Aorta (tissue), 5 donors: ENCODE measurements at places on chromosomes 16 and 17. TPM values are rescaled to one million over a fixed set of nuclear protein-coding genes. Genes with fewer than 3 reads are reported as not detected.

DNA sequence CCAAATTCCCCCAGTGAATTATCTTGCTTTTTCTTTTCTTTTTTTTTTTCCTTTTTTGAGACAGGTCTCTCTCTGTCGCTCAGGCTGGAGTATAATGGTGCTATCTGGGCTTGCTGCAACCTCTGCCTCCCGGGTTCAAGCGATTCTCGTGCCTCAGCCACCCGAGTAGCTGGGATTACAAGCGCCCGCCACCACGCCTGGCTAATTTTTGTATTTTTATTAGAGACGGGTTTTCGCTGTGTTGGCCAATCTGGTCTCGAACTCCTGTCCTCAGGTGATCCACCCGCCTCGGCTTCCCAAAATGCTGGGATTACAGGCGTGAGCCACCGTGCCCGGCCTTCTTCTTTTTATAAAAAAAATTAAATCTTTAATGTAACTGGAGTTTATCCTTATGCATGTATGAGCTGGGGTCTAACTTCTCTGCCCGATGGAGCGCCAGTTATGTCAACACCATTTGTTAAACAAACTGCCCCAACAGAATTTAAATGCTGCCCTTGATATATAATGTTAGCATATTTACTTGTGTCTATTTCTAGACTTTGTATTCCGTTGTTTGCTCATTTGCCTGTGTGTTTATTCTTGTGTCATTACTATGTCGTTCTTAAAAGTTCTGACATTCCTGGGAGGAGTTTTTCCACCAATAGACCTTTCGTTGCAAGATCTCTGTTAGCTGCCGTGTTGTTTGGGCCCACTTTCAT, 535 bp upstream of the AURKB start:
- DNase-seq = no peak

GRCh38 chr17:28457890-28458289, 15.6 kb upstream of the SLC13A2 start:
- no peak for DNase-seq

DNA sequence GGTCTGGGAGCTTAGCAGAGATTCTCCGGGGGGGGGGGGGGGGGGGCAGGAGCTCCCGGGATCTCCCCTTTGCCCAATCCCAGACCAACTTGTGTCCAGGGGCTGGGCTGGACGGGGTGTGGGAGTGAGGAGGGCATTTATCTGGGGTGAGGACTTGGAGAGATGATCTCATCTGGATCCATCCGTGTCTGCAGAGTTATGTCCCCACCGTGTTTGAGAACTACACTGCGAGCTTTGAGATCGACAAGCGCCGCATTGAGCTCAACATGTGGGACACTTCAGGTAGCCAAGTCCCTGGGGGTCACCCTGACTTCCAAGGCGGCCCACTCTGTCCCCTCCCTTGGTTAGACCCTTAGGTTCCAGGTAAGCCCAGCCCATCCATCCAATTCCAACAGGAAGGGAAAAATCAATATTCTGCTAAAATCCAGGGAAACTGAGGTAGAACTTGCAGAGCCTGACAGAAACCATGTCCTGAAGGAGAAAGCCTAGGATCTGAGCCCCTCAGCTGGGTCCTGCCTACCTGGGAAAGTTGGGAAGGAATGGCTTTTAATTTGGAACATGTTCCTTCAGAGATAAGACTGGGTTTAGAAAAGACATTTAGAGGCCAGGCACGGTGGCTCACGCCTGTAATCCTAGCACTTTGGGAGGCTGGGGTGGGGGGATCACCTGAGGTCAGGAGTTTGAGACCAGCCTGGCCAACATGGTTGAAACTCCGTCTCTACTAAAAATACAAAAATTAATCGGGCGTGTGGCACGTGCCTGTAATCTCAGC, 921 bp downstream of the RND2 start:
- no peak for DNase-seq

GRCh38 chr16:49463529-49463928, 89.9 kb downstream of the C16orf78 start:
- no peak for DNase-seq

- no peak for DNase-seq
Measured at GRCh38 chr17:14245002-14245401, 8.3 kb upstream of the CDRT15 start.

- DNase-seq = no peak
Measured at GRCh38 chr16:27428026-27428785, 26.2 kb downstream of the IL21R start.

- DNase-seq = no peak
Measured at GRCh38 chr17:8016632-8017424, 14.4 kb downstream of the GUCY2D start.

Gene SOX15
- polyA plus RNA-seq = 2.8 TPM

Gene CRISPLD2
- 33.3 TPM for polyA plus RNA-seq

Gene TERB1
- not detected for polyA plus RNA-seq
